ENCODE measurements at places on chromosomes 6 and 20.

DNA sequence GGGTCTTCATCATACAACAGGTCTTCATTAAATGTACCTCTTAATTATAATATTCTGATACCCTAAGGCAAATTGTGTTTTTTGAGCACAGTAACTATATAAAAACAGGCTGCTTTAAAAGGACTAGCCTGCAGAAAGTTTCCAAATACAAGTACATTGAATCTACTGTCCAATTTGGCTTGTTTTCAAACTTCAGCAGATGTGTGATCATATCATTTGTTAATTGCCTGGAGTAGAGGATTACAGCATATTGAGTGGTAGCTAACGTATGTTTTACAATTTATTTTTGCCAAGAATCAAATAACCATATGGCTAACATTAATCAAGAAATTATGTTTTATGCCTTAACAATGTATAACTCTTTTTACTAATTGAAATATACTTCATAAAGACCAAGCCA, 12.6 kb downstream of the TINAG start:
- no peak for DNase-seq

DNA sequence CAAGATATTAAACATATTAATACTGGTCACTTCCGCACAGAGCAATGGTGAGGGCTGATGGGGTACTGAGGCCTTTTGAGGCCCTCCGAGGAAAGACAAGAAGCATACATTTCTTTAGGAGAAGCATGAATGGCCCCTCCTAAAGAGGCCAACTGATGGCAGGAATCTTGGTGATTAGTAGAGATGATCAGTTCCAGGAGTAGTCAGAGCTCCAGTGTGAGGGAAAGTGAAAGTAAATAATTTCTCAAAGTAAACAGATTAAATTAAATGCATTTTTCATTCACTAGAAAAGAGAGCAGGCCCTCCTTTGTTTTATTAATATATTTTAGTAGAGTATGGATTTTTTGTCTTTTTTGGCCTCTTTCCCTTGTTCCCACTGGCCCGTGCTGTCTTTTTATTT, 38.2 kb downstream of the NOX3 start:
- no peak for DNase-seq

DNA sequence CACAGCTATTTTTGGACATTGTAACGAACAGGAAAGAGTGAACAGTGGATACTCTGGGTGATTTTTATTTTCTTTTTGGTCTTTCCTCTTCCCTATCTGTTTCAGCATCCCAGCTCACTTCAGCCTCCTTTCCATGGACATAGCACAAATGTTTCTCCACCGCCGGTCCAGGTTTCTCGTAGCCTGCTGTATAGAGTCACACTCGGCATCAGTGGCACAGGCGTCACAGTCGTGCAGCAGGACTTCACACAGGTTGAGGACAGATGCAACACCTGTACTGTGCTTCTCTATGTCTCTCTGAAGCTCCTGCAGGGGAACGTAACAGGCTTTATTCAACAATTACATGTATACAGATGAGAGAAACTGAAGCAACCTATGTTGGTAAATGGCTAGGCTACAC, 348.3 kb downstream of the ESR1 start:
- no peak for DNase-seq

- no peak for DNase-seq
Measured at GRCh38 chr6:34543421-34543820, 12.7 kb downstream of the SPDEF start.

- DNase-seq, result no peak
Measured at GRCh38 chr6:39057251-39058155, 8.9 kb downstream of the GLP1R start.

DNA sequence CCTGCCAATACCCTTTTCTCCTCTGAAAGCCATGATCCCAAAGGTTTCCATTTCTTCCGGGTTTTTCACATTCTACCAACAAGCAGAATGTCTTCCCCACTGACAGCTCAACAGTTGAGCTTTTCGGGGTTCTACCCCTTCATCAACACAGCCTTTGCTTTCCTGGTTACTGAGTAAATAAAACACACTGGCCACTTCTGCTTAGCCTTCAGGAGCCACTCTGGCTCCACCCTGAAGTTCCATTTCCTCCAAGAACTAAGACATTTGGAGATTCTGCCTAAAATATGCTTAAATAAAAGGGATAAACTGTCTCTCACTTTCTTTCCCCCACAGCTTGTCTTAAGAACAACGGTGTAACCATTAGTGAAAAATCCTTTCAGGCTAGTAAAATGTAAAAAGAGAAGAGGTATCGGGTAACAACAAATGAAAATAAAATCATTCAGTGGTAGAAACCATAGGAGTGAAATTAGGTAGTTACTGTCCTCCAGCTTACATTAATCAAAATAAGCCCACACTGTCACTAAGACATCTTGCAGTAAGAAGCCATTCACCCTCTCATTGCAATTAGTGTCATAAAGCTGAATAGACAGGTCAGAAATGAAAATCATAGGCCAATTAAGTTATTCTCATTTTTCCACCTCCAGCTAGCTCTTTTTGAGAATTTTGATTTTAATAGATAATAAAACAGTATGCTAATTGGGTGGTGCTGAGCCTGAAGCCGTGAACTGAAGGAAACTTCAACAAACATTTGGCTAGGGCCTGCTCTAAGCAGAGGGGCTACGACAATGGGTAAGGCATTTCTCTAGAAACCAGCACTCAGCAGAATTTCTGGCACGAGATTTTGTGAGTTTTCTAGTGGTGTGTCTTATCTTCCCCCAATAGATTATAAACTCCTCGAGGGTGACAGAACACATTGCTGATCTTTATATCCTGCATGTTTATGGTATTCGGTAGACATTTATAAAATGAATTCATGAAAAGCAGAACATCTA, 194.2 kb downstream of the KHDC1L start:
- no peak for DNase-seq

GRCh38 chr6:155418017-155418761, 37.5 kb downstream of the NOX3 start:
- DNase-seq, result peak; percentile 56

DNA sequence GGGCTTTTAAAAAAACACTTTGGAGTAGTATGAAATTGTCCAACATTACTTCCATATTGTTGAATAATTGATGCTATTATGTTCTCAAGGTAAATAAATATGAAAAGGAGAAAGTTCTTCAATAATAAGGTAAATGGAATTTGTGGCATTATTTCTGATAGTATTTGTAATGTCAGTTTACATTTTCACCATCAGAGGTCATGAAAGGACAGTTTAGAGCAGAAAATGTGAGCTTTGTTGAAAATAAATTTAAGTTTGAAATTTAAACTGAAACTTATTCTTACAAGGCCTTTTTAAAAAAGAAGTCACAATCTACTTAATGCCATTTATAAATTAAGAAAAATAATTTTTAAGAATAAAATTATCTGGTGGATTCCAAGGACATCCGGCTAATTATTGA, 15.8 kb upstream of the CEP162 start:
- no peak for DNase-seq

GRCh38 chr6:83767033-83767432, 58.1 kb upstream of the SNAP91 start:
- no peak for DNase-seq

GRCh38 chr6:69871107-69871506, 4.8 kb downstream of the COL19A1 start:
- DNase-seq, result no peak

DNA sequence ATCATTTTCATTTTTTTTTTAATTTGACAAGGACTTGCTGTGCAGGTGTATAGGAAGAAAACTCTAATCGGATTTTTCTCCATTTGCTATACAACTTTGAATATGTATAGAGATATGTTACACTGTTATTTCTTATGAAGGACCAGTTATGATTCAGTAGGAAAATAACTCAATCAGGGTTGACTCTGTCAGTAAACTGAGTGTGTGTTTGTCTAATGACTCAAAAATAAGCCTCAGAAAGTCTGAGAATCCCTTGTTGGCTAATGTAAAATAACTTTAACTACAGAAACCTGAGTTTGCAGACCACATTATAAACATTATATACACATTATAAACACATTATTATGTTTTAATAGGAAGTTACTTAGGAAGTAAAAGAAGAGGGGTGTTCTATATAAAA, 352.6 kb downstream of the RIMS1 start:
- no peak for DNase-seq

GRCh38 chr6:30889921-30890645, 5.8 kb downstream of the DDR1 start:
- no peak for DNase-seq

GRCh38 chr6:42410861-42411260, 40.9 kb downstream of the TRERF1 start:
- DNase-seq, result no peak

- no peak for DNase-seq
Measured at GRCh38 chr20:10338426-10339180, 95.4 kb downstream of the MKKS start.

DNA sequence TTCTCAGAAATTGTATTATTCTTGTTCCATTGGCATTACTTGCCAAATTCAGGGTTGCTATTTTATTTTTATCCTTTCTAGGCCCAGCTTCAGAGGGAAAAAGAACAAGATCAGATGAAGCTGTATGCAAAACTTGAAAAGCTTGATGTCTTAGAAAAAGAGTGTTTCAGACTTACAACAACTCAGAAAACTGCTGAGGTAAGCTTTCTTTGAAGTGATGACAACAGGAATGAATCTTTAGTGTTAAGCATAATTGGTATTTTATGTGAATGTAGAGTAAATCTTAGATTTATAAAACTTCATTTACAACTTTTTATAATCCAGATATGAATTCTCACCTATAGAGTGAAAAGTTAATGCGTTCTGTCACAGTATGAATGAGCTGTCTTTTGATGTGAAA, 58.4 kb downstream of the CEP57L1 start:
- no peak for DNase-seq

Data from stimulated activated CD4-positive, alpha-beta T cell treated with anti-CD3 and anti-CD28 coated beads, Interleukin-1b, Interleukin-23, amount 100 ng/mL, for 1 hour (primary cell).